ENCODE measurements at places on chromosomes 13 and 19.

DNA sequence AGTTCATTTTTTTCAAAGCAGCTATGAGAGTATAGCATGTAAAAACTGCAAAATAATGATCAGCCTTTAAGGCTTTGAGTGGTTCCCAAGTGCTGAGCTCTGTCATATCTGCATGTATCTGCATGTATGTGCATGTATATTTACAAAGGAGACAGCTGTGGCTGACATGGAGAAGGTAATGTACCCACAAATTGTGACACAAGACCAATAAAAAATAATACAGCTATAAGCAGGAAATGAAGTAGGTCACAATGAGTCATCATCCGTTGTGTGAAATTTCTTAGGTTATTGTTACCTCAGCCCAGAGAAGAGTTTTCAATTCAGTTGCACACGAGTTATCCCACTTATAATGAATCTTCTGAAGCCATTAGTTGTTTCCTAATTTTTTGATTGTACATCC is 60.9 kb upstream of the MED4 start:
- DNase-seq: no peak

GRCh38 chr19:13693889-13694288 is 70.4 kb upstream of the MRI1 start:
- no peak for DNase-seq

DNA sequence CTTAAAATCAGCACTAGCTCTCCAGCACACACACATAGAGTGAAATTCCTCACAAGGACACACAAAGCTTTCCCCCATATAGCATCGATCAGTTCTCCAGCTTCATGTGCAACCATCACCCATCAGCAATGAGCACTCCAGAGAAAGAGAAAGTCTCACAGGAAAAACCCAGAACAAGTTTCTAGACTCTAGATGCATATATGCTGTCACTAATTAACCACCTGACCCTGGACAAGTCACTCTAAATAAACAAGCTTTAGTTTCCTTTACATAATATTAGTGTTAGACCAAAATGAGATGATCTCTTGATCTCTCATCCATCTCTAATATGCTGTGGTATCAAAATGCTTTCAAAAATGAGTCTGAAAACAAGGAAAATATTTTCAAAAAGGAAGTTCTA is 81.2 kb downstream of the TBC1D4 start:
- no peak for DNase-seq

DNA sequence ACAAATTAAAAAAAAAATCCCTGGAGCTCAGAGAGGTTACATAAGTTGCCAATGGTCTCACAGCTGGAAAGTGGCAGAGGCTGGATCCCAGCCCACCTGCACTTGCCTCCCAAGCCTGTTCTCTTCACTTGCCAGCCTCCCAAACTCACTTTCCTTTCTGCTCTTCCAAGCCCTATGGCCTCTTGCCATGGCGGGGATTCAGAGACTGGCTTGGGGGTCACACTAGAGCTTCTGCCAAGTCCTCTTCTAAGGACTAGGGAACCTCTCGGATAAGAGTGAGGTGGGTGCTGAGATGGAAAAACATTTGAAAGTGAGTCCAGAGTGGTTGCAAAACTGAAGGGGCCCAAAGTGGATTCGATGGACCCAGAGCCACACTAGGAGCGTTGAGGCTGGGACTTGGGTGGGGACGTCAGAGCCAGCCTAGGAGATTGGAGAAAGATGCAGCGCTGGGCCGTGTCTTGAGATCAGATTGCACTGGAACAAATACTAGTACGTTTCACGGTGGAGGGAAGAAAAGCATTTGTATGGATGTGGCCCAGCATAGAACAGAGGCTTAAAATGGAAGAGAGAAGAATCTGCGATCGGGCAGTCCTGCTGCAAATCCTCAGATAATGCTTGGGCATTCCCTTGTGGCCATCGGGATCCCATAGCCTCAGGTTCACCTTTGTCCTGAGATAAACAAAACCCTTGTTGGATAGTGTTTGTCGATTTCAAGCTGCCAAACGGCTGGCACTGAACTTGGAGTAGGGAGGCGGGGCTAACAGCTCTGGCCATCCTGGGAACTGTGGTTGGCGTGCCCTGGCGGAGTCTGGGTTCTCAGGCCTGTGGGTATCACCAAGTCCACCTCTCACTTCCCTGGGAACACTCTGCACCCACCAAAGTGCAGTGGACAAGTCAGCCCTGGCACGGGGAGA is 84.8 kb downstream of the ING1 start:
- DNase-seq: no peak

DNA sequence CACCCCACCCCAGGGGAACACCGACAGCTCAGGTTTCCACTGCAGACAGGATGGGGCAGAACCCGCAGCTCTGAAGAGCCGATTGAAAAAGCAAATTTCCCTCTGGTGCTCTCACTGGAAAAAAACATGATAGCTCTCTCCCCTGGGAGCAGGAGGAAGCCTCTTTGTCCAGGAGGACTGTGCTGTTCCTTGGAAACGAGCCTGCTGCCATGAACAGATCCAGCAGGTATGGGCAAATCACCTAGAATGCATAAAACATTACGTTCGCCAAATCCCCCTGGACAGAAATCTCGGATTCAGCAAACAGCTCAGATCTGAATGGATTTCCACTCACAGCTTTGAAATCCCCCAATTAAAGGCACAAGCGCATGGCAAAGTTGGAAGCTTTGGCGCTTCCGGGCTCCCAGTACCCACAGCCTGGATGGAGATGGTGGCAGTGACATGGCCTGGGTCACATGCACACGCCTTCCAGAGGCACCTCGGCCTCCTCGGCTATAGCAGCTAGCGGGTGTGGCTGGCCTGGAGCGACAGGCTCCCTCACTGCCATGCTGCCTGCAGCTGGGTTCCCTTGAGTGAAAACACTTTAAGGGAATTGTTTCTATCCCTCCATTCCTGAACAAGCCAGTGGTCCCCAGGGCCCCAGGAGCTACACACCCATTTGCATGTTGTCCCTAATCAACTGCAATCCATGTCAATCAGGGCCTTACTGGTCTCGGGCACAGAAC is 59.1 kb downstream of the CEBPG start:
- no peak for DNase-seq

GRCh38 chr19:39445196-39446111 is at the start of gene SUPT5H:
TSS of gene SUPT5H (plus strand) at chr19:39445582. CDS start at chr19:39445891, 309 bp downstream.
- DNase-seq: peak; percentile 98

- DNase-seq: no peak
Measured at GRCh38 chr19:39916236-39916635, 18.2 kb downstream of the FCGBP start.

- peak; percentile 89 for DNase-seq
Measured at GRCh38 chr19:49808711-49809159, 4.4 kb downstream of the FUZ start.

DNA sequence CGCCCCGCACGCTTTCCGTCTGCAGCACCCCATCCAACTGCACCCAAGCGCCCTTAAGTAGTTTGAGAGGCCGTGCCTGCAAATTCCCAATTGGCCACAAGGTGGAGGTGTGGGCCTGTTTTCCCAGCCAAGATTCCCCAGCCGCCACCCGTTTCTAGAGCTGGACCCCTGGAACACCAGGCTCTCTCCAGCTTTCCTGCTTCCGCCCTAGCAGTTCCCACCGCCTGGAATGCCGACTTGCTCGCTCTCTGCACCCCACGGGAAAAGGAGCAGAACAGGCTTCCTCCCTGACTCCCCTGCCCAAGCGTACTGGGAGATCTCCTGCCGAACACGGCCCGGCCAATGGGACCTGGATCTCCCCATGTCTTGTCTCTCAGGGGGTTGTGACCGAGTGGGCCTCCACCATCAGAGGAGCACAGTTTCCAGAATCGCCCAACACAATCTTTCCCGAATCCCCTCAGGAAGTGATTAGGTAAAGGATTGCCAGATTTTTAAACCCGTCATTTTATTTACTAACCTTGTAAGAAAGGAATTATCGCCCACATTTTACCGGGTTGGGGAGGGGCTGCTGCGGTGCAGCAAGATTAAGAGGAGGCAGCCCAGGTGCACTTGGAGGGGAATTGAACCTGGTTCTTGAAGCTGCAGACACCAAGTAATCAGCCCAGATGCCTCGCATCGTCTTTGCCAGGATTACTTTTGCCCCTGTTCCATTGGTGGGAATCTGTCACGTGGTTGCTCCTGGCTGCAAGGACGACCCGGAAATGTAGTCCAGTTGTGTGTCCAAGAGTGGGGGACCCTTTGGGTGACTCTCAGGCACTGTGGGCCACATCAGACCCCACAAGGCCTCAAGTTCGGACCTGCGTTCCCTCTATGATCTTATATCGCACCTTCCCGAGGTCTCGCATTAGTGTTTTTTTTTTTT is 3.5 kb upstream of the NAPSA start:
- peak; percentile 85 for DNase-seq

DNA sequence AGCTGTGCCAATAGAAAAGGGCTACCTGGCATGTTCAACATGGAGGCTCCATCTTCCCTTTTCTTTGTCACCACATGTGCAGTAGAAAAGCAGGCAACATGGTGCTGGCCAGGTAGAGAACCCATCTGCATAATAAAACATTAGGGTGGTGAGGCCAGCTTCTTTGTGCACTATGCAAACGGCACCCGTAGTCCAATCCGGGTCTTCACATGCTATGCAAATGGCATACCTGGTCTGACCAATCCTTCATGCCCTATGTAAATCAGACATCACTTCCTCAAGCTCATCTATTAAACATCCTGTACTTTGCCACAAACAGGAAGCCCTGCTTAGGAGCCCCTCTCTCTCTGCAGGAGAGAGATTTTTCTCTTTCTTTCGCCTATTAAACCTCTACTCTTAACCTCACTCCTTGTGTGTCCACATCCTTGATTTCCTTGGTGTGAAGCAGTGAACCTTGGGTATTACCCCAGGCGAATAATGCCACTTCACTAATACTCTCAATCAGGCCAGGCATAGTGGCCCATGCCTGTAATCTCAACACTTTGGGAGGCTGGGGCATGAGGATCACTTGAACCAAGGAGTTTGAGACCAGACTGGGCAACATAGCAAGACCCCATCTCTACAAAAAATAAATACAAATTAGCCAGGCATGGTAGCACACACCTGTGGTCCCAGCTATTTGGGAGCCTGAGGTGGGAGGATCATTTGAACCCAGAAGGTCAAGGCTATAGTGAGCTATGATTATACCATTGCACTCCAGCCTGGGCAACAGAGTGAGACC is 111.3 kb upstream of the MRI1 start:
- DNase-seq: no peak
